Dorsolateral prefrontal cortex (tissue), 122 donors: ENCODE measurements at places on chromosomes 3 and 15.

DNA sequence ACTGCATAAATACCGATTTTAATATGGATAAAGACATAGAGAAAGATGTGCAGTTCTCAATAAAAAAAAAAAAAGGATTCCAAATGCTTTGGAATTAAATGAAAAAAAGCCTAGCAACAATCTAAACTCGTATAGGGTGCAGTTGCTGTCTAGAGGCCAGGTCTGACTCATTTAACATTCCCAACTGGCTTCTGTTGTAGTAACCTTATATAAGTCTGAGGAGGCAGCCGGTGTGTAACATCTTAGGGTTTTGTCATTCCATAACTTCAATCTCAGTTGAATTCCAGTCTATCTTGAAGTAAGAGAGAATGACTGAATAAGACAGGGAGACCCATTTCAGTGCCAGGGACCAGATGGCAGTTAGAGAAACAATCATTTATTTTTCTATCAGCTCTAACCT lies 6.5 kb downstream of the PDCD10 start:
- DNase-seq = no peak

GRCh38 chr3:123535580-123535979 lies 49.3 kb downstream of the HACD2 start:
- DNase-seq = no peak

DNA sequence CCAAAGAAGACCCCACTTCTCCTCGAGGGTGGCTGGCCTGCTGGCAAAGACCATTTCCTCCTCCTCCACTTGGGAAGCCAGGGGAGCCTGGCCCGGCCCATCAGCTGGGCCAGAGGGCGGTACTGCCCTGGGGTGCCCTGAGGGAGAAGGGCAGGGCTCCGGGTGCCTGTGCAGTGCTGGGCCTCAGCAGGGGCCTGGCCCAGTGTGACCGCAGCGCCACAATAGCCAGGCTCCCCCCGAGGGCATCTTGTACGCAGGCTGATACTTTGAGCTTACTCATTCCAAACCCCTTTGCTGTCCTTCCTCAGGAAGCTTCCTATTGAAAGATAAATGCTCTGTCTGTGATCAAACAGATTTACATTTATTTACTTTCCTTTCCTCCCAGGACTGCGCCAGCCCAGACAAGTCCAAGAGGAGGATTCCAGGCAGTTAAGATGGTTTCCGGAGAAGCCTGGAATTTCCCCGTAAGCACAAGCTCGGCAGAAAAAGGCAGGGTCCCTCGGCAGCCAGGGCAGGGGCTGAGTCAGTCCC lies 240.1 kb downstream of the XXYLT1 start:
- DNase-seq = no peak

GRCh38 chr15:36691579-36692357 lies 112.3 kb downstream of the CDIN1 start:
- no peak for DNase-seq

DNA sequence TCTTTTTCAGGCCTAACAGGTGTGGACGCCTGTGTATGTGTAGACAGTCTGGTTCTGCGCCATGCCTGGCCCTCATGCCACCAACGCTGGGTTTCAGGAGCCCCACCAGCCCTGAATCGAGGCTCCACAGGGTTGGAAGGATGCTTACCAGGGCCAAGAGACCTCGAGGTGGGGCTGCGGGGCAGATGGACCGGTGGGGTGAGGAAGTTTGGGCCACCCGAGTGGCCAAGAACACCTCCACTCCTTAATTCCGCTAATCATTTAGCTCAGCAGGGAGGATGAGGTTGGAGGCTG lies 6.0 kb upstream of the ONECUT1 start:
- no peak for DNase-seq

DNA sequence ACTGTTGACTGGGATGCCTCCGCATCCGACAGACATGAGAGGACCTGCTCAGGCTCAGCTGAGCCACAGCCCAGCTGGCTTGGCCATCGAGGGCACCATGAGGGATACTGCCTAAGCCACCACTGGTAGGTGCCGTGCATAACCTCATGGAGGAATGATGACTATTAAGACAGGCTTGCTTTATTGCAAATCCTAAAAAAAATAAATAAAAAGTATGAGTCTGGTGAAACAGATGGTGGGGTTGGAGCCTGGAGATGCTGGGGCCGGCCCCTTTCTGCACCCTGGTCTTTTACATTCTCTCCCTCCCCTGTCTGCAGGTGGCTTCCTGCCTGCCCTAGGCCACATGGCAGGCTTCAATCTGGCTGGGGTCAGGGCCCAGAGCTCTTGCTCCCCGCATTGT lies 24.0 kb upstream of the RAD18 start:
- DNase-seq = no peak

- no peak for DNase-seq
These were observed 5.5 kb upstream of the RHO start for GRCh38 chr3:129522953-129523352.

DNA sequence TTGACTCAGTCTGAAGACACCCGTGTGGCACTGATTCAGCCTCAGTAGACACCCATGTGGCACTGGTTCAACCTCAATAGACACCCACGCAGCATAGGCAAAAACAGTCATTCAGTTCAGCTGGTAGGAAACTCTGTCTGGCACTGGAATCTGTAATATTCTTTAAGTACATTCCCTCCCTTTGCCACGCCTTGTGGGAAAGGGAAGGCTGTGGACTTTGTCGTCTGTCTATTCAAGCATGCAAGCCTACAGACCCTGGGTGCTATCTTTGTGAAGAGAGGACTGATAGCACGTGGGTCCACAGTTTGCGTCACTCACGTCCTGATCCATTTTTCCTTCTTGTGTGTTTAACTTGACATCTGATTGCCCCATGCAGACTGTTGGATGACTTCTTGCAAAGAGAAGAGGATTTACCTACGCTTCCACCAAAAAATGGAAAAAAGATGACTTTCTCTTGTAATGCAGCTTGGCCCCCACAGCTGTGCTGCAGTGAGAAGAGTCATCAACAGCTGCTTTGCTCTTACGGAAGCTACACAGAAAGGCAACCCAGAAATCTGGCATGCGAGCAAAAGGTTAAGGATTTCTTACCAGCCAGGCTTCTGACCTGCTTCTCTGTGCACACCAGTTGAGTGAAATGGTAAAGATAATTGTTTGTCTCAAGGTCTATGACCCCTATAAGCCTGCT lies 278.1 kb downstream of the ULK4 start:
- no peak for DNase-seq

GRCh38 chr3:41581700-41582099 lies 380.2 kb downstream of the ULK4 start:
- no peak for DNase-seq
